Myocyte (in vitro differentiated cells): ENCODE measurements at places on chromosomes 16 and 17. TPM values are rescaled to one million over a fixed set of nuclear protein-coding genes. Genes with fewer than 3 reads are reported as not detected.

DNA sequence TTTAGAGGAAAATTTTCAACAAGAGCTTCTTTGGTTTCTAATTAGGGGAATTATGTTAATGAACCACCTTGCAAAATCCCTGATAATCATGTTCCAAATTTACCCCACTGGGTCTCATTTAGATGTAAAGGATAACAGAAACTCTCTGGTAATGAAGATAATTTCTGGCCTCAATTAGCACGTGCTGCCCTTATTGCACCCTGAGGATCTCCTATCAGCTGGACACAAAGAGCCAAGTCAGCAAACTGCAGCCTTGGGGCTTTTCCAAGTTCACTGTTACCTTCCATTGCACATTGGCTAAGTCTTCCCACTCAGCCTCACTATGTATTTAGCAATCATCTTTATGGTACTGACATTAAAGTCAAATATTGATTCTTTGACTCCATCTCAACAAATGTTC, 78.1 kb downstream of the GP2 start:
- no peak for DNase-seq

- DNase-seq: no peak
Measured at GRCh38 chr17:56638591-56639051, 45.1 kb downstream of the NOG start.

DNA sequence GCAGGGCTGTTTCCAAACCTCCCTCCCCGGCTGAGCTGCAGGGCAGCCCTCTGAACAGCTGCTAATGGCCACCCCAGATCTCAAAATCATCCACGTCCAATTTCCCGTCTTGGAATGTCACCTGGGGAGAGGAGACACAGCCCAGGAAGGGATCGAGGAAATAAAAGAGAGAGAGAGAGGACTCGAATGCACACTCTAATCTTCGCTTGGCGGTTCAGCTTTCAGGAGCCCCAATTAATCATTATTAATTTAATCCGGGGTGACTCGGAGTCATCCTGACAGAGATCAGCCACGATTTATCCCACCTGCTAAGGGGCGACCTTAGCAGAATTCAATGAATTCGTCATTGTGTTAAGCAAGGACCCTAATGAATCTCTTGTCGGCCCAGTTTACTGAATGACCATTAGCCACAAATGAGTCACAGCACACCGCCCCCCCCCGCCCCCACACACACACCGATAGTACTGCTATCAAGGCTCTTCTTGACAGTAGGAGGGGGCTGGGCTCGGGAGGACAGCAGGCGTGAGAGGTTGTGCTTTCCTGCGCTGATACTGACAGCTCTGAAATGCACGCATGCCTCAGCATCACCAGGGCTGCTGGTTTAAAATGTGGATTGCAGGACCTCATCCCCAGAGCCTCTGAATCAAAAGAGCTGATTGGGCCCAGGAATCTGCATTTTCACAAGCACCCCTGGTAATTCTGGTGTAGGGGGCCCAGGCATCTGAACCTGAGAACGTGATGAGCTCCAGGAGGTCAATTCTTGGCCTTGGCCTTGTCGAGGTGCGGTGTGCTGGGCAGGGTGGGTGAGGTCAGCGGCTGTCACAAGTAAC, 190.0 kb upstream of the CIBAR2 start:
- no peak for DNase-seq

- peak; percentile 75 for DNase-seq
Measured at GRCh38 chr17:59859444-59860025, 33.2 kb downstream of the TUBD1 start.

DNA sequence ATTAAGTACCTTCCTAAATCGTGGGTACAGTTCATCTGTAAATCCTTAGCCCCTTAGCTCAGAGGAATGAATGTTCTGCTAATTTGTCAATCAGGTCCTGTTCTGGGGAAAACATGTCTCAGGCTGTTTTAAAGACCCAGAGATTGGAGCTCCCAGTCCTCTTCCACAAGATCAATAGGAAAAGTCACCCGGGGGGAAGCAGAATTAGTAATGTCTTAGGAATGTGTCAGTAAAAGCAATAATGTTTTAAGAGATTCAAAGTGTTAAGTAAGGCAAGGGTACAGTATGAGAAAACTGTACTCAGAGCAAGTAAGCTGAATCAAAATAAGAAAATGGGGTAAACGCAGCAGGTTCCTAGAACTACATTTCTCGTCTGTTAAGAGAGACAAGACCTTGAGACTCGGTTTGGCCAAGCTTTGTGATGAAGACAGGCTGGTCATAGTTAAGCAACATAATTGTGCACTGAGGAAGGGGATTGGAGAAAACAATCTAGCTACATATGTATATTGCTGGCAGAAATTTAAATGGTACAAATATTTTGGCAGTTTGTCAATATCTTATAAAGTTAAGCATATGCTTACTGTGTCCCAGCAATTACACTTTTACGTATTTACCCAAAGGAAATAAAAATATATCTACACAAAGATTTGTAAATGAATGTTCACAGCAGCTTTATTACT, 192.9 kb upstream of the C17orf78 start:
- DNase-seq: no peak

- no peak for DNase-seq
Measured at GRCh38 chr17:7058831-7059447, 15.0 kb upstream of the SLC16A11 start.

- no peak for DNase-seq
Measured at GRCh38 chr17:81237591-81238489, 1.0 kb downstream of the TEPSIN start.

GRCh38 chr16:77383606-77384187, 51.1 kb downstream of the ADAMTS18 start:
- peak; percentile 6 for DNase-seq

DNA sequence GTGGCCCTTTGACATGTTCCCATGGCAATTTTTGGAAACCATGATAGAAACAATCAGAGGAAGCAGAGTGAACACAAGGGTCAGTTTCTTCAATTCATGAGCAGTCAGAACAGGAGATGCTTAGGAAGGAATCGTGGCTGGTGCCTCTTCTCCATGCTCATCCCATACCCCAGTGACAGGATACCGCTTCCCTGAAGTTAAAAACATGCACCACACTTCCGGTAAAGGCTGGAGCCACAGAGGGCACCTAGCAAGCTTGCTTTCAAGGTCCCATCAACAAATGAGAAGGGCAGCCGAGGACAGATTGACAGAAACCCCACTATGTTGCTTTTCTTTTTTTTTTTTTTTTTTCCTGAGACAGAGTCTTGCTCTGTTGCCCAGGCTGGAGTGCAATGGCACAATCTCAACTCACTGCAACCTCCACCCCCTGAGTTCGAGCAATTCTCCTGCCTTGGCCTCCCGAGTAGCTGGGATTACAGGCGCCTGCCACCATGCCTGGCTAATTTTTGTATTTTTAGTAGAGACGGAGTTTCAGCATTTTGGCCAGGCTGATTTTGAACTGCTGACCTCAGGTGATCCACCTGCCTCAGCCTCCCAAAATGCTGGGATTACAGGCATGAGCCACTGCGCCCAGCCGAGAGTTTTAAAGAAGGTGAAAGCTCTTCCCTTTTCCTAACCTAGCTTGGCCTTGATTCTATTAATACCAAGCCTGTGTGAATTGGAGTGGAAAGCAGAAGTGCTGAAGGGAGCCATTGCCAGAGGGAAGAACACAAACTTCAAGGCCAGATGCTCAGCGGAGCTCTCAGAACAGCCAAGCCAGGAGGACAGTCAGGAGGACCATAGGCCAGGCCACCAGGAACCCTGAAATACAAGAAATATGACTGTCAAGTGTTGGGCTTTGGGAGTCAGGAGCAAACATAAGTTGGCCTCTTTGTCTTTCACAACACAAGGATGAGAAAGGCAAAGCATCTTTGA, 16.6 kb downstream of the GP2 start:
- no peak for DNase-seq

DNA sequence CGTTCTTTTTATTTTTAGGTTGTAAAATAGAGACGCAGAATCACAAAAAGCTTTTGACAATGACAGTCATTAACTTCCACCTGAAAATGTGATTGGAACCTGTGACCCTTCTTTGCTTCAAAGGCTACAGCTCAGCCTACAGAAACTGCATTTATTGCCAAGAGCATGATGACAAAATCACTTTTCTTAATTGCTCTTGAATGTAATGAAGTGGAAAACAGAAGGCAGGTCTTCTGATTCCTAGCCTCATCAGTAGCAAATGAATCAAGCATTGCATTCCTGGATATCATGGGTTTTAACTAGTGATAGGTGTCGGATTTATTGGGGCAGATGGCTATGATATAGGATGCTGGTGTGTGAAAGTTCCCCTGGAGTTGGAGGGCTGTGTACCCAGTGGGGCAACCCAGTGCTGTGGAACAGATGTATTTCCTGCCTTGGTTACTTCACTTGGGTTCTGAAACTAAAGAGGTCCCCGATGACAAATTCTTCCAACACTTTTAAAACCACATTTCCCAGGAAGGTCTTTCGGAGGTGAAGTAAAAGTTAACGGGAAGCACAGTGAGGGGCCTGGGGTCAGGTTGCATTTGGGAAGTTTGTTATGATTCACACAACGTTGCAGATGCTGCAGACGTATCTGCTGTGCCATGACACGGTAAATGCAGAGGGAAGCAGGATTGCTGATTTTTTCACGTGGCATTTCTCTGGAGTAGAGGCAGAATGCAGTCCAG, 127.5 kb downstream of the HS3ST3A1 start:
- DNase-seq: no peak

GRCh38 chr16:70480127-70481105, 26.0 kb downstream of the FCSK start:
- no peak for DNase-seq

DNA sequence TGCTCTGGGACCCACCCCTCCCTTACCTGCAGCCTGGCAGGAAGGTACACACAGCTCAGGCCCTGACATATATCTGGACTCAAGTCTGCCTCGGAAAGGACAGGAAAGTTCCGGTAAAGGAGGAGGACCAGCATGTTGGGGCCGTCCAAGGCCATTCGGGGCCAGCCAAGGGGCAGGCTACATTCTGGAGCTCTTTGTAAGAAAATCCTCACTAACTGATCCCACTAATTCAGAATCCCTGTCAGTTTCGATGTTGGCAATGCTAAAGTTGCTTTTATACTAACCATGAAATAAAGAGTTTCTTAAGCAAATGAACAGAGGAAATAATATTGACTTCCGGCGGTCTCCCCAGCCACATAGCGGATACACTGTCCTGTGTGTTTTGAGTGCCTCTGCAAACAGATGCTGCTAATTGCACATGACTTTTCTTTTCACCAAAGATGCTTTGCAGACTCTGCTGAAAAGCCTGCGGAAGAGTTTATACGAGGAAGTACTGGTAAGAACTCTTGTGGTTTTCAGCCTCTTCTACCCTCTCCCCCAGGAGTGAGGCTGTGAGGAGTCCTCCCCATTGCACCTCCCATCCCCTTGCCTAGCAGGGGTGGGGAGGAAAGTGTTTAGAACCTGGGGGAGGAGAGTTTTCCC, 54.8 kb downstream of the PLXDC1 start:
- DNase-seq: no peak

DNA sequence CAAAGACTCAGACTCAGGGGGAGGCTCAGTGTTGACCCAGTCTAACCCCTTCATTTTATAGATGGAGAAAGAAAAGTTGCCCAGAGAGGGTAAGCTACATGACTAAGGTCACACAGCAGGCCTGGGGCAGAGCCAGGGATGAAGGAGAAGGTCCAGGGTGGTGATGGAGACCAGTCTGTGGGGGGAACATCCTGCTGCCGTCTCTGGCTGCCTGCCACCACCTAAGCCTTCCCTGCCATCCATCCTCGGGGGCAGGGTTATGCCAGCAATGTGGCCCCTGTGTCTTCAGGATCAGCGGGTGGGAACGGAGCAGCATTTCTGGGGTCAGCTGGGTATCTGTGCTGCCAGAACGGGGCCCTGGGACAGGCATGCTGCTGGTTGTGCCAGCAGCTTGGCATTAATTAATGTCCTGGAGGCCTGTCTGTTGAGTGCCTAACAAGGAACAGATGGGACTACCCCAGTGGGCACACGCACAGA, 5.5 kb downstream of the DOK4 start:
- no peak for DNase-seq

GRCh38 chr17:50562242-50563091, 2.0 kb downstream of the CACNA1G start:
- no peak for DNase-seq

- no peak for DNase-seq
Measured at GRCh38 chr17:1627182-1627981, 1.3 kb downstream of the SLC43A2 start.

- no peak for DNase-seq
Measured at GRCh38 chr16:12728469-12728868, 75.2 kb downstream of the CPPED1 start.

- DNase-seq: no peak
Measured at GRCh38 chr17:37092701-37093100, 143.9 kb downstream of the AATF start.

DNA sequence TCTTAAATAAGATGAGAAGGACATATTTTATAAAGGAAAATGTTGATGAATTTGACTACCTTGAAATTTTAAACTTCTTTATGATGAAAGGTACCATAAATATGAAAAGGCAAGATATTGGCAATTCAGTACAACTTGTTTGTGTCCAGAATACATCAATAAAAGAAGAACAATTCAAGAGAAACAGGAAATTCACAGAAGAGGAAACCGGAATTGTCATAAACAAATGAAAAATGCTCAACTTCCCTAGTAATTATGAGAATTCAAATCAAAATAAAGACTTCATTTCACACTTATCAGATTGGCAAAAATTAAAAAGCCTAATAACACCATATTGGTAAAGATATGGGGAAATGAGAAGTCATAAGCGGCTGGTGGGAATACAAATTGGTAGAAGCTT, 54.3 kb downstream of the WSB1 start:
- no peak for DNase-seq

- DNase-seq: no peak
Measured at GRCh38 chr16:77937473-77938149, 84.7 kb upstream of the CLEC3A start.

GRCh38 chr17:2453866-2454265, 53.0 kb upstream of the MNT start:
- no peak for DNase-seq

GRCh38 chr17:74964988-74965622, 7.5 kb downstream of the HID1 start:
- no peak for DNase-seq

- DNase-seq: no peak
Measured at GRCh38 chr16:89122322-89122851, 28.7 kb downstream of the ACSF3 start.

GRCh38 chr17:236641-237405, 55.4 kb upstream of the DOC2B start:
- no peak for DNase-seq

GRCh38 chr16:13436641-13437412, 483.1 kb upstream of the ERCC4 start:
- peak; percentile 47 for DNase-seq

Gene SOX9
- 2.4 and 2.7 TPM in 2 replicates for total RNA-seq

Gene ETV4
- total RNA-seq: 3.0 and 7.9 TPM in 2 replicates

Gene FBXW10B
- total RNA-seq: 0.31 and 1.3 TPM in 2 replicates

Gene PRAC2
- not detected in 2 replicates for total RNA-seq

Gene CIITA
- under 0.01 and 0.03 TPM in 2 replicates for total RNA-seq

Gene NTN3
- total RNA-seq: 0.10 TPM in 1 of 2 replicates, not detected in the other

Gene CMTM2
- total RNA-seq: not detected in 2 replicates

Gene UMOD
- total RNA-seq: not detected in 2 replicates

Gene CDC6
- 2.6 and 3.8 TPM in 2 replicates for total RNA-seq

Gene CDC42EP4
- total RNA-seq: 3.0 and 5.1 TPM in 2 replicates

Gene ARHGDIA
- 157 and 161 TPM in 2 replicates for total RNA-seq

Gene LCMT1
- 48.0 and 48.5 TPM in 2 replicates for total RNA-seq

Gene CTF1
- 4.2 and 5.6 TPM in 2 replicates for total RNA-seq

Gene KRT33A
- total RNA-seq: not detected in 2 replicates

Gene PRSS21
- not detected in 2 replicates for total RNA-seq

Gene NSF
- 72.0 and 77.4 TPM in 2 replicates for total RNA-seq

Gene SLC5A2
- total RNA-seq: 0.05 TPM in 1 of 2 replicates, not detected in the other

Gene NPIPA5
- total RNA-seq: 4.7 and 5.3 TPM in 2 replicates
